ENCODE measurements at places on chromosomes 3 and 15.

GRCh38 chr3:100898681-100899080, 94.5 kb downstream of the ABI3BP start:
- no peak for DNase-seq

GRCh38 chr3:30082652-30083051, 523.7 kb upstream of the TGFBR2 start:
- DNase-seq = no peak

- DNase-seq = no peak
Measured at GRCh38 chr3:21526461-21526860, 224.5 kb downstream of the ZNF385D start.

- DNase-seq = no peak
Measured at GRCh38 chr3:50167841-50168209, 12.7 kb downstream of the SEMA3F start.

GRCh38 chr3:55571913-55572312, 84.8 kb upstream of the WNT5A start:
- DNase-seq = no peak

DNA sequence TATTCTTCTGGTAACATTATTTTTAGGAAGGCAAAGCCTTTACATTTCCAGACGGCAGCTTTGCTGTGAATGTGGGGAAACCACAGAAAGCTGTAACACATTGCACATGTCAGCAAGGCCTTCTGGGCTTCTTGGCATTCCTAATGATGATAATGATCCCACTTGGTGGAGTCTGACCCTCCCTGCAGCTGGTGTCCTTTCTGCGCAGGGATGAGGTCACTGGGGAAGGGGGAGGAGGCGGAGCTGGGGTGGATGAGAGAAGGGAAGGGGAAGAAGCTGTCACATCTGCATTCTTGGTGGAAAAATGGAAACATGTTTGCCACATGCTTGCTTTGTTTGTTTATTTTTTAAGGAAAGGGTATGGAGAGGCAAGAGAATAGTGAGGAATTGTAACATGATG, 68.6 kb downstream of the FILIP1L start:
- DNase-seq = peak; percentile 86
